ENCODE measurements at places on chromosomes 2 and 18.
A peak's percentile ranks its signal among the peaks of the same experiment; 100 is the strongest.

DNA sequence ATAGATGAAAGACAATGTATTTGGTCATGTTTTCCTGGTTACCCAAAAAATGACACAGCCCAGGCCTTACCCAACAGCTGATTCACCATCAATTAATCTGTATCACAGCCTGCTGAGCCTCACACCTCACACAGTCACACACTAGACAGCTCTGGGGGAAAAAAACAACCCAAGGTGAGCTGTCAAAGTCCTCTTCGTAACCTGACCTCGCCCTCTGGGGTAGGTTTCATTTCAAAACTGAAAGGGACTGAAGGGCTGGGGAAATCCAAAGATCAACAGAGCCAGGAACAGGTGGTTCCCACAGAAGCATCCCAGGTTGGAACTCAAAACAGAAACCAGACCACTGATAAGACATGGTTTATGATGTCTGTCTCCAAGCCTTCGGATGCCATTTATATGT is 18.2 kb upstream of the PCBP1 start:
- DNase-seq, result peak; percentile 95

DNA sequence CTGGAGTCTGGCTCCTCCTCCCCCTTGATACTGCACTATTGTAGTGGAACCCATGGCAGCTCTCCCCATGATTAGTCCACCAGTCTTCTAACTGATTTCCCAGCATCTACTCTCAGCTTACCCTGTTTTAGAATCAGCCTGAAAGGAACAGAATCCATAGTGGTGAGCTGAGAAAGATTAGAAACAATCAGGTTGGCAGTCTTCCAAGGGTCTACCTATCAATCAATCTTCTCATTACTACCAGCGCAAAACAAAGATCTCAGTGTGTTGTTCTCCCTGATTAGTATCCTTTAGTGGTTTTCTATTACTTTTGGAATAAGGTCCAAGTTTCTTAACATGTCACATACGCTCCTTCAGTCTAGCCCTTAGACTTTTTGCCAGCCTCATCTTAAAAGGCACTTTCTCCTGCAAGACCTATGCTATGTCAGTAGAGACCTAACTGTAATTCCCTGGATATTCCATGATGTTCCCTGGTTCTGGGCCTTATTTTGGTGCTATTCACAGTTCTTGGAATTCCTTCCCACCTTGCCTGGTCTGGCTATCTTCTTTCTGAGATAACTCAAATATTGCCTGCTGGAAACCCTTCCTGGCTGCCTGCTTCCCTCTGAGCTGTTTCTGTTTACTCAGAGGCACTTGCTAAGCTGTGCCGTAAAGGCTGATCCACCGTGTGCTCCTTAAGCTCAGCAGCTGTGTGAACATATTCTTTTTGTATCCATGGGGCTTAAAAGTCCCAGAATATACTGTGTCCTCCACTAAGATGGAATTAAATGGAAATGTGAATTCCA is 32.6 kb downstream of the LAMA3 start:
- DNase-seq, result no peak

GRCh38 chr18:35999925-36000324 is 27.4 kb downstream of the RMP24 start:
- no peak for DNase-seq

DNA sequence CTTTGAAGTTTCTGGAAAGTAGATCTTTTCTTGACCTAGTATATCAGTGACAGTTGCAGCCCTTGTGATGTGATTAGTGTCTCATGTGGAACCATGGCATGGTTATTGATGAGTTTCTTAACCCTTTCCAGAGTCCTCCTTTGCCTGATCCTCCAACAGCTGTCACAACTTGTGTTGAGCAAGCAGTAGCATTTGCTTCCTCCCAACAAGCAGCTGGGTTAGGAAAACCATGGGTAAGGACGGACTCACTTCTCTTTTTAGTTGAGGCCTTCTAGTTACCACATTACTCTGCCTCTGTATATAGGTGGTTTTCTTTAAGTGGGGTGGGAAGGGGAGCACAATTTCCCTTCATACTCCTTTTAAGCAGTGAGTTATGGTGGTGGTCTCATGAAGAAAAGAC is 96.3 kb downstream of the XRCC5 start:
- no peak for DNase-seq

DNA sequence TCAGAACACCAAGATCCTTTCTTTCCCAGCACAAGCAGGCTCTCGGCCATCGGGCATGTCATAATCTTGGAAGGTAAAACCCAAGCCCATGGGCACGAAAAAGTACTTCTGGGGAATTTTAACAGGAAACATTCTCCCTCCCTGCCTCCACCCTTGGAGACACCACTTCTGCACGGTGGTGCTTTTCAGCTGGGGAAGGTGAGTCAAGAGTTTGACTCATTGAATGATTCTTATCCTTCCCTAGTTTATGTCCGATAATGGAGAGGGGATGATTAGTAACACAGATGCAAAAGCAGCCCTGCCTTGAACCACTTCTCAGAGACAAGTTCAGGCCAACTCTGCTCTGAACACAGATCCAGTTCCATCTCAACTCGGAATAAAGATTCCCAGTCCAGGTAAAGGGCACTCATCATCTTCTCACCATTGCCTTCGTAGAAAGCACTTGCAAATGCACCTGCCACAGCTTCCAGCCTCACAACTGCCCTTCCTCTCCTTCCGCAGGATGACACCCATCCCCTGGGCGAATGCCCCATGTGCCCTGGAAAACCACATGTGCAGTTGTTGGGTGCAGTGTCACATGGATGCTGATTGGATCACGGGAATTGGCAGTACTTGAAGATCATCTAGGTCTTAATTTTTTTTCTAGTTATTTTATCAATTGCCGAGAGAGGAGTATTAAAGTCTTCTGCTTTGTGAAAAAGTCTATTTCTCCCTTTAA is 136.2 kb downstream of the PXDN start:
- DNase-seq, result no peak

DNA sequence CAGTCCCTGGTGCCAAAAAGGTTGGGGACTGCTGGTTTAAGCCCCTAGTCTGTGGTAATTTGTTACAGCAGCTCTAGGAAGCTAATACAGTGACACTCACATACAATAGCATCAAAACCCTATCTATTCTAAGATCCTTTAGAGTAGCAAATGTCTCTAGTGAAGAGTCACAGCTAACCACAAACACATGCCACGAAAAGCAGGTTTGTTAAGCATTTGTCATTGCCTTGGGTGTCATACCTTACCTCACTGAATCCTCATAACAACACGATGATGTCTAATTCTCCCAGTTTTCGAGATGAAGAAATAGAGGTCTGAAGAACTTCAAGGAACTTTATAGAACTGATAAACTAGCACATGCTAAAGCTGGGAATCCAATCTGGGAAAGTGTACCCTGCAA is 29.6 kb upstream of the RNF152 start:
- no peak for DNase-seq

DNA sequence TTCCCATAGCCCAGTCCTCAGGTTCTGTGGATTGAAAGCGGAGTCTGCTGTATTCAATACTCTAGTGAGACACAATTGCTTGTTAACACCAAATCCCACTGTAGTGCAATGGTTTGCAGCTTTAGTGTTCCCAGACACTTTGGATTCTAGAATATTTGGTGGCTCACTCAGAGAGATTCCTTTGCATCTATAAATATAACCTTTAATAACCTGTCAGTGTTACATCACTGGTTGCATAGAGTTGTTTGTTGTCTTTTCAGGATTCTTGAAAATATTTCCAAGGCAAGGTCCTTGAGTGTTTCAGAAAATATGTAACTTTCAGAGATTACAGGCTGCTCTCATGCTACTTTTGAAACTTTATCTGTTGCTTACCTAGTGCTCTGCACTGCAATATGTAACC is 157.5 kb downstream of the ZEB2 start:
- no peak for DNase-seq

GRCh38 chr2:236352761-236353593 is 88.8 kb upstream of the ASB18 start:
- peak; percentile 54 for DNase-seq

DNA sequence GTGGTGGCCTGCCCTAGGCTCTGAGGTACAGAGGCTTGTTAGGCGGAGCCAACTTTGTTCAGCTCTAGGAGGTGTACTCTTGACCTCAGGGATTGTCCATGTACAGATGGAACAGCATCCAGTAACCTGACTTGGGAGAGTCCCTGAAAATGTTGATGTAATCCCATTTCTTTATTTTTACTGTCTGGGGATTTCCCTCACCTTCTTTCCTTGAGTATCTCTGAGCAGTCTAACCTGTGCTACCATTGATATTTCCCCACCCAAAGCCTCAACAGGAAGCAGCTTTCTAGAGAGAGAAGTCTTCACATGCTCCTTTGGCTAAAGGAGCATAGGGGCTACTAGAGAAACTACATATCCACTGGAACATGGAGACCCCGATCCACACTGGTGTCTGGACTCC is 10.4 kb downstream of the IL36A start:
- no peak for DNase-seq

GRCh38 chr2:122273785-122274419 is 518.5 kb downstream of the TSN start:
- no peak for DNase-seq

GRCh38 chr2:189709501-189710221 is 35.2 kb downstream of the ANKAR start:
- no peak for DNase-seq

DNA sequence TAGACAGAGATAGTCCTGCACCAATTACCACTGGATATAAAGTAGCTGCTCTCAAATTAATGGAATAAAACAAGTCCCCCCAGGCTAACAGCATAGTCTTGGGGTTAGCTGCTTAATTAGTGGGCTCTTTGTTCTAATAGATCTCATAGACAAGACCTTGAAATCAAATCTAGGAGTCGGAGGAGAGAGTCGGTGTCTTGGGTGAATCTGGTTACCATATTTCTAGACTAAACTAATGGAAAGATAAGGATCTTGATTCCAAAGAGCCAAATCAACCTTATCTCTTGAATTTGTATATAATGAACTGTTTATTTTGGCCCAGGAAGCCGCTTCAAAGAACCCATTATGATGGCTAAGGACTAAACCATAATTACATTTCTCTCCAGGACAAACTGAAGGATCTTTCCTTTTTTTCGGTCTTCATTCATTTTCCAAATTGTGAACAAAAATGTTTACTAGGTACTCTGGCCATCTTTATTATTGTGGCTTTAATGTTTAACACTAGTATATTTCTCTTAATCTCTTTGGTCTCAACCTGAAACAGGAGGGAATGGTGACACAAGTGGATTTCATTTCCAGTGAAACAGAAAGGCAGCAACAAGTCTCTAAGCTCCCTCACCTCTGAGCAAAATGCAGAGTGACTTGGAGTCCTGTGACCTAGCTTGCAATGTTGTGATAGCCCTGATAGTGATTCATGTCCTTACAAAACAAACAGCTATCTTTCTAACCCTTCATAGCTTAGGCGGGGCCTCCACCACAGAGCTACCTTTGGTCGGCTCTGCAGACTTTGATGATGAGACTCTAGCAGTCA is 137.9 kb upstream of the PARD3B start:
- DNase-seq, result no peak

DNA sequence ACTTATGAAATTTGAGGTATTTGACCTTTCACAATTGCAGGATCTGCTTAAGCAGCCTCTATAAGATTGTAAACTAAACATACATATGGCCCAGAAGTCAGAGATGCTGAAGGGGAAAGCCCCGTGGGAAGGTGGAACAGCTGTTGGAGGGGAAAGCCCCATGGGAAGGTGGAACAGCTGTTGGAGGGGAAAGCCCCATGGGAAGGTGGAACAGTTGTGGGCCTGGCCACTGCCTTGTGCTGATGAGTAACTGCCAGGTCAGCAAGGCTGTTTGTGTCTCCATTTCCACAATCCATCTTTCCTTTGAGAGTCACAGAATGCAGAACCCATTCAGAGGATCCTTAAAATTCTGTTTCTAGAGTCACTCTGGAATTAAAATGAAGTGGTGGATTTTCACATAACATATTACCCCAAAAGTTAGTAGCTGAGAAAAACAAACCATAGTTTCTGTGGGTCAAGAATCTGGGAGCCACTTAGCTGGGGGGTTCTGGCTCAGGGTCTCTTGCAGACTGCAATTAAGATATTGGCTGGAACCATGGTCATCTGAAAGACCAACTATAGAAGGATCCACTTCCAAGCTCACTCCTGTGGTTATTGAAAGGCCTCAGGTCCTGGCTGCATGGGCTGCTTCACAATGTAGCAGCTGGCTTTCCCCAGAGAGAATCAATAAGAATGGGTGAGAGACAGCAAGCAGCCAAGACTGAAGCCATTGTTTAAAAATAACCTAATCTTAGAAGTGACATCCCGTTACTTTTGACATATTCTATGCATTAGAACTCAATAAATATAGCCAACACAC is 86.6 kb upstream of the CAVIN2 start:
- no peak for DNase-seq

DNA sequence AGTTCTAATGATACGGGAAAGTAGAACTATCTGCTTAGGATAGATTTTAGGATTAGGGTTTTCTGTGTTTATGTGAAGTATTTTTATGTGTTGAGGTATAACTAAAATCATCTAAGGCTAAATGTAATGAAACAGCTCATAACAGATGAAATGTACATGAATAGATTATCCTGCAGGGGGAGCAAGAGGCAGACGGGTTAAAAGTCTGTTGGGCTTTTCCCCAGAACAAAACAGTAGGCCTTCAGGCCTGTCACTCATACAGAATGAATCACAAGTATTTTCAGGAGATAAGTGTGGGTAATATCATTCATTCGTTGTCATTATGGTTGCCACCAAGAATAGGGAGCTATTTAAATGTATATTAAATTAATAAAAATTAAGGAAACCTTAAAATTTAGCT is 107.9 kb upstream of the IL1R2 start:
- DNase-seq, result peak; percentile 52

DNA sequence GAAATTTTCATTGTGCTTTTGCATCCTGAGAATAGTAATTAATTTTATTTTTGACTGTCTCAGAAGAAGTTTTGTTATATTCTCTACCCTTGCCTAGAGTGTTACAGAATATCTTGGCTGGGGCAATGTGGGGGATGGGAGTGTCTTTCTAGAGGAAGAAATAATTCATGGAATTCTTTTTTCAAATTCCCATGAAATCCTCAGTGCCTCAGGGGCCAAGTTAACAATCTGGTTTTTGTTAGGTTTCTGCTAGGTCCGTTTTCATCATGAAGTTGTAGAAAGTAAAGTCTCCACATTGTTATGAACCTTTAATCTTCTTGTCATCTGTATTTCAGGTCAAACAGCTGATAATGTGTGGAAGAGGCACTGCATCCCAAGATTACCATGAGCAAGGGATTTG is 145.6 kb upstream of the GYPC start:
- DNase-seq, result no peak

GRCh38 chr2:26001743-26002351 is 19.6 kb upstream of the KIF3C start:
- no peak for DNase-seq

GRCh38 chr2:32805104-32806095 is 141.4 kb upstream of the LTBP1 start:
- no peak for DNase-seq

GRCh38 chr2:168136392-168136977 is 110.9 kb downstream of the STK39 start:
- DNase-seq, result peak; percentile 53

GRCh38 chr2:3827673-3828575 is 124.5 kb downstream of the DCDC2C start:
- no peak for DNase-seq

- peak; percentile 10 for DNase-seq
Measured at GRCh38 chr18:70931942-70932814, 643.3 kb downstream of the SOCS6 start.

- DNase-seq, result no peak
Measured at GRCh38 chr2:159606287-159606686, 10.1 kb downstream of the BAZ2B start.

- DNase-seq, result no peak
Measured at GRCh38 chr2:35468245-35468644, 887.3 kb upstream of the CRIM1 start.

All from CD4-positive, alpha-beta T cell treated with Interleukin-2 at 100 ng/mL for 4 hours (primary cell).